ENCODE measurements at places on chromosomes 6 and 20. TPM values are rescaled to one million over a fixed set of nuclear protein-coding genes. Genes with fewer than 3 reads are reported as not detected.

The ITCH gene
- 77.2 TPM for total RNA-seq

The FRK gene
- total RNA-seq = 6.2 TPM

The SLC16A10 gene
- 25.6 TPM for total RNA-seq

The PDE10A gene
- total RNA-seq = 10.8 TPM

The MYLIP gene
- 44.4 TPM for total RNA-seq

The TRIM10 gene
- 0.17 TPM for total RNA-seq

The GSTA3 gene
- total RNA-seq = not detected

The LRRC73 gene
- 1.5 TPM for total RNA-seq

The ABT1 gene
- total RNA-seq = 23.9 TPM

The HNF4A gene
- total RNA-seq = 19.9 TPM

The ID4 gene
- total RNA-seq = 90.9 TPM

The FAM83B gene
- total RNA-seq = 11.3 TPM

The PTPRK gene
- 63.4 TPM for total RNA-seq

The CPNE5 gene
- total RNA-seq = 0.72 TPM

The OPRM1 gene
- total RNA-seq = not detected

The STMND1 gene
- 0.43 TPM for total RNA-seq

The DEFB127 gene
- not detected for total RNA-seq

The PPARD gene
- 27.1 TPM for total RNA-seq

The MEI4 gene
- 1.1 TPM for total RNA-seq

The DYNLT2 gene
- 2.1 TPM for total RNA-seq

The DSE gene
- 80.5 TPM for total RNA-seq

The FAM83D gene
- total RNA-seq = 11.7 TPM

The TRIM15 gene
- 1.4 TPM for total RNA-seq

The GRM1 gene
- 0.43 TPM for total RNA-seq

The GSTA1 gene
- total RNA-seq = 175 TPM

The FOXF2 gene
- 8.1 TPM for total RNA-seq

The MATN4 gene
- not detected for total RNA-seq

The NEDD9 gene
- total RNA-seq = 29.0 TPM

The TSBP1 gene
- total RNA-seq = not detected

The CYP39A1 gene
- 4.8 TPM for total RNA-seq

The LHFPL5 gene
- total RNA-seq = not detected

The BFSP1 gene
- 1.9 TPM for total RNA-seq

The FAM217A gene
- not detected for total RNA-seq

The SFTA2 gene
- 2.7 TPM for total RNA-seq

The SLC24A3 gene
- total RNA-seq = 12.0 TPM

The UNC93A gene
- total RNA-seq = 11.2 TPM
